Esophagus squamous epithelium (tissue), 5 donors: ENCODE measurements at places on chromosomes 13 and 19.

GRCh38 chr13:93270769-93271742 is 44.4 kb downstream of the GPC6 start:
- DNase-seq = no peak

DNA sequence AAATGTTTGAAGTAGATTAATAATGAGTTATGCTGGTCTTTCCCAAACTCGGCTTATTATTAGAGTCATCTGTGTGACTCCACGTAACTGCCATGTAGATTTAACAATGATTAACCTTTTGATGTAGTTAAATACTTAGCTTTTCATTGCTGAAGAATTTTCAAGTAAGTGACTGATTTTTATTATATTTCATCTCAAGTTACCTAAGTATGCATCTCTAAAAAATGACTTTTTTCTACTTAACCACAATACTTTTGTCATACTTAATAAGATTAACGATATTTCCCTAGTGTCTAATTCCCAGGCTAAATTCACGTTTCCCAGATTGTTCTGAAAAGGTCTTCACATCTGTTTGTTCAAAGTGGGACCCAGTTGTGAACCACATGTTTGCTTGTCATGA is 17.8 kb downstream of the BIVM start:
- no peak for DNase-seq

GRCh38 chr19:21850656-21851255 is 14.8 kb upstream of the ZNF43 start:
- DNase-seq = no peak

DNA sequence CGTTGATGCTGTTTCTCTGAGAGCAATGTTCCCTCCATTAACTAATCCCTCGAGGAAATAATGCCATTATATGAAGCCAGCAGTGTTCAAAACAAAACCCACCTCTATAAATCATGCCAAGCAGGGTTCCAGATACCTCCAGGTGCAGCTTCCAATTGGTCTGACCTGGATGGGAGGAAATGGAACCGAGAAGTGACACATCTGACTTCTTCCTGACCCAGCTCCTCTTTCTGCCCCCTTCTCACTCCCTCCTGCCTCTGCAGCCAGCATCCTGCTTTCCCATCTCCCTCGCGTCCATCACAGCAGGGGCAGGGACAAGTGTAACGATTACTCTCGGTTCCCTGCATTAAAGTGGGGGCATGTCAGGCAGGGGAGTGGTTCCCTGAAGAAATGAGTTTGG is 37.5 kb downstream of the HSPH1 start:
- no peak for DNase-seq

DNA sequence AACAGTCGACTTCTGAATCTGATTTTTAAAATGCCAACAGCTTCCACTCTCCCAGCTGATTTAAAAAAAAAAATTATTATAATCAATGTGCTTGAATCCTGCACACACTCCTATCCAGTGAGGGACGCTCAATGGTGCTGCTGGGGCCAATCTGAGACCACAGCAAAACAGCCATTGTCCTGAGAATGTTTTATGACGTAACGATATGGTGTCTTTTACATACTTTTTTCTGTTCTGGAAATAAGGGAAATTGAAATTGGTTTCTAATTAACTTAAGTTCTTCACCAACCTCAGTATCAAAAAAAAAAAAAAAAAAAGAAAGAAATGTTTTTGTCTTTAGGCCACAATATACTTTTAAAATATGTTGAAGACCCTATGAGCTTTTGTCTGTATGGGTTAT is 66.1 kb upstream of the SOX1 start:
- no peak for DNase-seq

- DNase-seq = no peak
Measured at GRCh38 chr13:90806016-90806615, 541.4 kb upstream of the MIR17HG start.

DNA sequence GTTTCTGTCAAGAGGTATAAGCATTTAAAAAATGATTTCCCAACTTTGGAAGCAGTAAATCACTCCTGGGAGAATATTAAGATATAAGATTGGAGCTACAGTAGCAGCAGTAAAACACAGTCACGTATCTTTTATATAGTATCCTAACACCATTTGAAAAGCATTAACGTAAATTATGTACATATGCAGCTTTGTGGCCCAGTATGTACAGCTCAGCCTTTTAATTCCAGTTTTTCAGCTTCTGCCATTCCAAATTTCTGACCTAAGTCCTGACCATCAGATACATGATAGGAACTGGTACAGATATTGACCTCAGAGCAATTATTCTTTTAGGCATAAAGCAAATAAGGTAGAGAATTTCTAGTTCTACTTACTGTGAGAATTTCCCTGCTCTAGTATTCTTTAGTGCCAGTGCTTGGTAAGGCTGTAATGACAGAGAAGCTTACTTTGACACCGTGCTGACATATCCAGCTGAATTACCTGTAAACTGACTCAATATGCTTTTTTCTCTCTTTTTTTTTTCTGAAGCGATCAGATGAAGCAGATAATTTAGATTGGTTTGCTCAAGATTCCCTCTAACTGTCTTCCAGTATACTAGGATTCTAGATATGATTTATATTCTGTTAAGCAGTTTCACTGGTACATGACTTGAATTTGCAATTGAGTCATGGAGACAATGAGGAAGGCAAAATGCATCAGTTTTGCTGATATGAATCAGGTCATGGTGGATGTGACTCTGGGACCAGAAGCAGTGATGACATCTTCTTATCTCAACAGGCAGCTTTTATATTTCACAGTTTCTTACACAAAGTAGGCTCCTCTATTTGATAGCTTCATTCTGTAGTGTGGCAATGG is 703.6 kb downstream of the SLITRK6 start:
- DNase-seq = no peak

DNA sequence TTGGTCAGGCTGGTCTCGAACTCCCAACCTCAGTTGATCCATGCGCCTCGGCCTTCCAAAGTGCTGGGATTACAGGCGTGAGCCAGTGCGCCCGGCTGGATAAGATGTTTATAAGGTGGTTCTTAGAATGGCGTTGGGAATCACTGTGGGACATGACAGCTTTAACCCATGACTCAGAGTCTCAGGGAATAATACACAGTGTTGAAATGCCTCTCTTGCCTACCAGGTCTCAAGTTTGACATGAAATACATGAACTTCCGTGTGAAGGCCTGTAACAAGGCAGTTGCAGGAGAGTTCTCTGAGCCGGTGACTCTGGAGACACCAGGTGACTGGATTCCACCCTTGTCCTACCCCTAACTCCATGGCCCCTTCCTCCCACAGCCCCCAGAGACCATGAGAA is 12.6 kb downstream of the FSD1 start:
- DNase-seq = no peak

GRCh38 chr19:14370169-14370939 is 10.9 kb upstream of the ADGRE5 start:
- no peak for DNase-seq

GRCh38 chr13:101292711-101293110 is 123.6 kb downstream of the NALCN start:
- DNase-seq = no peak

DNA sequence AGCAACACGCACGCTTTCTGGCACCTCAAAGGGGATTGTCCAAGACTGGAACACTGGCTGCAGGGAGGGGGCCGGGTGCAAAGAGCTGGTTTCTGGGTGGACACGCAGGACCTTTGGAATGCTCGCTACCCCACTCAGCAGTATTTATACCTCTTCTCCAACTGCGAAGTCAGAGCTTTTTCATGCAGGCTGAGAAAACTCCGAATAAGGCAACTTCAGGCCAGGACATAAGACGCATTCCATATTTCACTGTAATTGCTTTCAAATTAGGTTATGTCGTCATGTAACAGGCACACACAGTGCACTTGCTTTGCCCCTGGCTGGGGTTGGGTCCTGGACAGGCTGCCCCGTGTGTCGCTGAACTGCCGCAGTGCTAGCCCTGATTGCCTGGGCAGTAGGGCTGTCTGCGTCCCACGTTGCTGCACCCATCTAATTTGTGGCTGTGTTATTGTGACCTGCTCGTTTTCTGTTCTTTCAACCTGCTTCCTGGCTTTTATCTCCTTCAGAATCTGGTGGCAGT is 44.5 kb downstream of the ACTN4 start:
- DNase-seq = no peak
